ENCODE measurements at places on chromosomes 7 and 10. TPM values are rescaled to one million over a fixed set of nuclear protein-coding genes. Genes with fewer than 3 reads are reported as not detected.

TMEM213 gene
- total RNA-seq, result 9.6 TPM

BMPR1A gene
- 41.2 TPM for total RNA-seq

RET gene
- total RNA-seq, result 1.0 TPM

NUTM2B gene
- 0.96 TPM for total RNA-seq

RELN gene
- total RNA-seq, result 5.6 TPM

UPK3B gene
- total RNA-seq, result 25.2 TPM

ANKRD61 gene
- total RNA-seq, result not detected

HGF gene
- 26.5 TPM for total RNA-seq

Data from upper lobe of right lung (tissue), 1 donor.